Nephron progenitor cell (in vitro differentiated cells): ENCODE measurements at places on chromosomes 1 and 21.

DNA sequence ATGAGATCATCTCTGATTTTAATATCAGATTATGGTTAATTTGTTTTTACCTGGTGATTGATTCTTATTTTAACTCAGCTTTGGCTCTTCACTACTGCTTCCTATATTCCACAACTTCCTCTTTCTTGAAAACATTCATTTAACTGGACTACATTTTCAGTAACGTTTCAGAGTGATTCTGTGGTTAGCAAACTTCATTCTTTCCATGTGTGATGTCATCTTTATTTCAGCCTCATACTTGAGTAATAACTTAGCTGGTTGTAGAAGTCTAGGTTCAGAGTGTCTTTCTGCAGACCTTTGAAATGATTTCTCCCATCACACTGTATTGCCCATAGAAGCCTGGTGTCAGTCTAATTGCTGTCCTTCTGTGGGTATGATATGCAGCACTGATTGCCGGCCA, 36.0 kb upstream of the SLC35F3 start:
- no peak for DNase-seq

- no peak for DNase-seq
These were observed 26.2 kb upstream of the TADA1 start for GRCh38 chr1:166902279-166902678.

- no peak for DNase-seq
These were observed 51.6 kb downstream of the SMYD3 start for GRCh38 chr1:246455476-246455875.

DNA sequence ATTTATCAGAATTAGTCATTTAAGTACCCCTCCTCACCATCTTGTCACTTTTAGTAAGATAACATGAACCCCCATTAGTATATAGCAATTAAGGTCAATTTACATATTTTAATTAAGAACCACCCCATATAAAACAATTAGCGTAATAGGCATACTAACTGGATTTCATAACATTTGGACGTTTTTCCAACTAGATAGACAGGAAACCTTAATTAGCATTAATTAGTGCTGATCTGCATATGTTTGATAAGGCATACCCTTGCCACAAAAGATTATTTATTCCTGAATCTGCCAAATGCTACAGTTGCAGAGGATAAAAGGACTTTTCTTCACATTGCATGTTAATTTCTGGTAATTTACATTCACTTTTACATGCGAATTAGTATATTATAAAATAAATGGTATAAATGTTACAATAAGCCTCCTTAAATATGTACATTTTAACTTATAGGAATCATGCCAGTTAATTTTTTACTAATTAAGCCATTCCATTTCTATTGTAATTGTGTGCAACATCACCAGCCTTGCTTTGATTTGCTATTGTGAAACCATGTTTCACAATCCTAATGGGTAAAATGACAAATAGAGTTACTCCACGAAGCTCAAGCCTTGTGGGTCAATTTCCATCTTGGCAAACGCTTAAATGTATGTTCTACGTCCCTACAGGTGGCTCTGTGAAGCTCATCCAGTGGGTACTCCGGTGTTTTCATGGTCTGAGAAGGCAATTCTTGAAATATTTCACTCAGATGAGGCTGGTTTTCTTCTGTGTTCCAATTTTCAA, 469.6 kb downstream of the DPYD start:
- no peak for DNase-seq

GRCh38 chr1:14270821-14271220, 327.7 kb upstream of the KAZN start:
- DNase-seq, result no peak

GRCh38 chr1:244896550-244896949, 32.2 kb upstream of the HNRNPU start:
- DNase-seq, result no peak

DNA sequence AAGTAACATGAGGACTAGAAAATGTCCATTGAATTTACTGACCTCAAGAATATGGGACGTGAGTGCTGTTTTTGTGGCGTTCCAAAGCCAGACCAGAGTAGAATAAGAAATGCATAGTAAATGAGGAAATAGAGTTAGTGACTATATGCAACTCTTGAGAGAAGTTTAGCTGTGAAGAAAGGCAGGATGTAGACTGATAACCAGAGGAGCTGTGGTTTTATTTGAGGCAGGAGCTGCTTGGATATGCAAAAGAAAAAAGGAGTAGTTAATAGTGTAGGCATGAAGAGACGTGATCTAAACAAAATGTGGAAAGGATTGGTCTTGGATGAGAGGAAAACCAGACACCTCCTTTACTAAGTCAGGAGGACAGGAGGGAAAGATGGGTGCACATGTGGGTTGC, 28.2 kb downstream of the DNAH14 start:
- DNase-seq, result no peak

GRCh38 chr1:94142022-94142421, 21.1 kb upstream of the ABCA4 start:
- no peak for DNase-seq

DNA sequence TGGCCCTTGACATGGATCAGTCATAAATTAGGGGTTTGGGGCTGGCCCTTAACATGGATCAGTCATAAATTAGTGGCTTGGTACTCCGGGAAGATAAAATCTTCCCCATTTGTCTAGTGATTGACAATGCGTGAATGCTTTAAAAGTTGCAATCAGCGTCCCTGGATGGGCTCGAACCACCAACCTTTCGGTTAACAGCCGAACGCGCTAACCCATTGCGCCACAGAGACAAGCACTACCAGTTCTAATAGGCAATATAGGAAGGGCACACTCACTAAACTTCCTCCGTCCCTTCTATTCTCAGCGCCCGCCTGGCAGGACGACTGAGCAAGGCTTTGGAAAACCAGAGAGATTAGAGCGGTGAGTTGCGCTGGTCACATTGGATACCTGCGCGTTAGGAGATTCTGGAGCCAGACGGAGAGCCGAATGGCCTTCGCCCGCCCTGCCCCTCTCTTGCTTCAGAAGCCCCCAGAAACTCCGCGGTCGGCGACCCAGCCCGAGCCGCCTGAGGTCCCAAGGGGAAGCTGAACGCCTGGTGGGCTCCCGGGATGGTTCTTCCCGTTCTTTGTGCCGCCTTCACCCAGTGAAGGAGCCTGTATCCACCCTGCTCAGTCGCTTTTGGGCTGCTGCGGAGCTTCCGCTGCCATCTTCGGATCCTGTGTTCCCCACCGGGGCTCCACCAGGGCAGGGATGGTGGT, 235.9 kb downstream of the FAM72C start:
- DNase-seq, result no peak

DNA sequence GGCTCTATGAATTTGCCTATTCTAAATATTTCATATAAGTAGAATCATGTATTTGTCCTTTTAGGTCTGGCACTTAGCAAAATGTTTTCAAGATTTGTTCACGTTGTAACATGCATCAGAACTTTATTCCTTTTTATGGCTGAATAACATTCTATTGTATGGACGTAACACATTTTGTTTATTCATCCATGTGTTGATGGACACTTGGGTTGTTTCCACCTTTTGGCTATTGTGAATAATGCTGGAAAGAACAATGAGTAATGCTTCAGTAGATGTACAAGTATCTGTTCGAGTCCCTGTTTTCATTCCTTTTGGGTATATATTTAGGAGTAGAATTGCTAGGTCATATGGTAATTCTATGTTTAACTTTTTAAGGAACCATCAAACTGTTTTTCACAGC, 24.7 kb downstream of the SLC35A3 start:
- DNase-seq, result no peak

GRCh38 chr21:18449605-18450550, 46.3 kb upstream of the TMPRSS15 start:
- no peak for DNase-seq

DNA sequence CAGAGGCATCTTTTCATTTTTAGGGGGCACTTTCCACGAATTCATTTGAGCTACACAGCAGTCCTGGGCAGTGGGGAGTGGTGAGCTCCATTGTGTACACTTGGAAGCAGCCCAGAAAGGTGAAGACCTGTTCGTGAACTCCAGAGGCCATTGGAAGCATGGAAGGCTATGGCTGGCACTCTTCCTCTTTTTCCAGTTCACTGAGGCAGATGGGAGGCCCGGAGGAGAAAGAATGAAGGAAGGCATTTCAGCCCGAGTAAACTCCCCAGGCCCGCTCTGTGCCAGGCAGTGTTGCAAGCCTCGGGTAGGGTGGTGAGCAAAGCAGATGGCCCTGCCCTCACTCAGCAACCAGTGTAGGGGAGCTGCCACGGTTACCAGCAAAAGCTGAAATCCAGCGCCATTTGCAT, 673 bp upstream of the DHCR24 start:
- no peak for DNase-seq

DNA sequence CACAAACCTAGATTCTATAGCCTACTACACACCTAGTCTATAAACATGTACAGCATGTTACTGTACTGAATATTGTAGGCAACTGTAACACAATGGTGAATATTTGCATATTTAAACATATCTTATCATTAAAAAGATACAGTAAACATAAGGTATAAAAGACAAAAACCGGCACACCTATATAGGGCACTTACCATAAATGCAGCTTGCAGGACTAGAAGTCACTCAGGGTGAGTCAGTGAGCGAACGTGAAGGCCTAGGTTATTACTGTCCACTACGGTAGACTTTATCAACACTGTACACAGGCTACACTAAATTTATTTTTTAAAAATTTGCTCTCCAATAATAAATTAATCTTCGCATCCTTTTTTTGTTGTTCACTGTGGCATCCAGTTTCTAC, 13.3 kb downstream of the PSMG1 start:
- DNase-seq, result no peak

DNA sequence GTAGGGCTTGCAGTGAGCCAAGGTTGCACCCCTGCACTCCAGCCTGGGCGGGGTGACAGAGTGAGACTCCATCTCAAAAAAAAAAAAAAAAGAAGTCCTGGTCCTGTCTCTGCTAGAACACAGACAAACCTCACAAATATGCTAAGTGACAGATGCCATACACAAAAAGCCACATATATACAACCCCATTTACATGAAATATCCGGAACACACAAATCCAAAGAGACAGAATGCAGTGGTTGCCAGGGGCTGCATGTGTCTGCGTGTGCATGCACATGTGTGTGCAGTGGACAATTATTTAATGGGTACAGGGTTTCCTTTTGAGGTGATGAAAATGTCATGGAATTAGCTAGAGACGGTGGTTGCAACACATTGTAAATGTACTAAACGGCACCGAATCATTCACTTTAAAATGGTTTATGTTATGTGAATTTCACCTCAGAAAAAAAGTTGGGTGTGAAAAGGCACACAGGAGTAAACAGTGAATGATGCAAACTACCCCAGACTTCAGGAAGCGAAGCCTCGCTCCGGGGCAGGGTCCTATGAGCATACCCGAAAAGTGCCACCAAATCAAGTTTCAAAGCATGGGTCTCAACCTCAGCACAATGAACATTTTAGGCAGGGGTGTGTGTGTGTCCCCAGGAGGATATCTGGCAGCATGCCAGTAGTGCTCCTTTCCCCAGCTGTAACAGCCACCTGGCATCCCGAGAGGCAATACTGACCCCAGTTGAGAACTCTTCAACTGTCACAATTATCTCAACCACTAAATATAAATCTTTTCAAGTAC, 48.3 kb downstream of the GNB1 start:
- DNase-seq, result no peak

DNA sequence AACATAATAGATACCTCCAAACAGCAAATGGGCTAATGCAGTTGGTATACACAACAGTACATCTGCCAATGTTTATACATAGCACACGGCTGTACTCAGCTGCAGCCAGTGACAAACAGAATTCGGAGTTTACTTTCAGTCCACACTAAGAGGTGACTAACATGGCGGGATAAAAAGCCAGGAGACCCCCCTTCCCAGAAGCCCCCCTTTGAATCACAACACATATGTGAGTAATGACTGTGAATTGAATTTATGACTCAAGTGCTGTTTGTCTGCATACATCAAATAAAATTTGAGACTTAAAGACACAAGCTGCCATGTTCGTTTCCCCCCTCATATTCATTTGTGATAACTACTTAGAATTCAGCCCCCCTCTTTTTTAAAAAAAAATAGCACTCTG, 113.2 kb downstream of the RUNX1 start:
- DNase-seq, result no peak

DNA sequence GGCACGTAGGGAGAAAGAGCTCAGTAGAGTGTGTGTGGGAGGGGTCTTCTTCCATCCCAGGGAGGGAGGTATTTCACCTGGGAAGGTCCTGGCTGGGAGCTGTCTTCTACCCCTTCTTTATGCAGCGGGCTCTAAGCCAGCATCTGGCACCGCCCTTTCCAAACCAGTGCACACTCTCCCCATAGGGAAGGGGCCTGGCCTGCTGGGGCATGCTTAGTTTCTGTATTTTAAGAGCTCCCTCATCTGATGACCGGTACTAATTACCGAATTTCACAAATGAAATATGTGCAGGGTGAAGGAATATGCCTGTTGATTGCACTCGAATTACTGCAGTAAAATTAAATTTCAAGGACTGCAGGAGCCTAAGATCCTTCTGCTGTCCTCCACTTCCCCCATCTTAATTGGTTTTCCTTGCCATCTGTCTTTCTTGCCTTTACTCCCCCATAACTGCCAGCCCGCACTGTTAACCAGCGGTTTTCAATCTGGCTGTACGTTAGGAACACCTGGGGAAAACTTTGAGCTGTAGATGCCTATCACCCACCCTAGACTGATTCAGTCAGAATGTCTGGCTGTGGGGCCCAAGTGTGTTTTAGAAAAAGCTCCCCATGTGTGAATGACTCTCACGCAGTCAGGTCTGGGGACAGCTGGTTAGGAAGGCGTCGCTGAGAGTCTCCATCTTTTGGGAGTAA, 20.1 kb downstream of the GALNT2 start:
- no peak for DNase-seq

DNA sequence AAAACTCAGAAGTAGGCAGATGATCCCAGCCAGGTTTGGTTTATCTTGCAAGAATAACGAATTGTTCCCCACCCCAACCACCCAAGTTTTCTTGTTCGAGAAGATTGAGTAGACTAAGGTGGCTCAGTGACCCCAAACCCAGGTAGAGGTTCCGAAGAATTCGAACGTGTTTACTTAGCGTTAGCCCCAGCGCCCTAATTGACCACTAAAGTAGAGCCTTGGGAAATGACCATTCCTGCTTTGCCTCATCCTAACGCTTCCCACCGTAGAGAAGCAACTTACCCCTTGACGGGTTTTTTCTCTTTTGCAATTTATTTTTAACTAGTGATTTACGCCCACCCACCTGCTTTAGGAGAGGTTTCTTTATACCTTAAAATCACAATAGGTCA, 870 bp downstream of the FBXO28 start:
- DNase-seq, result no peak

DNA sequence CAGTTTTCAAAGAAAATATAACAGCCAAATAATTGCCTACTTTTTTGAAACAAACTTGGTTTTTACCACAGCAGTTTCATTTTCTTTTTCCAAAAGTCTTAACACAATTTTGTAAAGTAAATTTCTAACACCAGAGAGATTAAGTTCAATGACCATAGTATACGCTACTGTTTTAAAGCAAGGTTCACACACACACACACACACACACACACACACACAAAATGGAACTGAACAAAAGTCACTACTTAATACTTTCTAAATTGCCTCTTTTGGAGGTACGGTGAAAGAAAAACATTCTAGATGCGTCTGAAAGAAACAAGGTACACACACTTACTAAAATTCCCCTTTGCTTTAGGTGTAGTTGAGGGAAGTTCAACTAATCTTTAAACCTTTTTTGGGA, 30.1 kb downstream of the C21orf91 start:
- DNase-seq, result no peak

GRCh38 chr1:21546122-21546825, 37.1 kb downstream of the ALPL start:
- DNase-seq, result no peak

- no peak for DNase-seq
These were observed 170.3 kb downstream of the RGS7 start for GRCh38 chr1:241186716-241187115.

- no peak for DNase-seq
These were observed 4.4 kb upstream of the ACTRT2 start for GRCh38 chr1:3016641-3017439.

- no peak for DNase-seq
These were observed 142.6 kb downstream of the PSMG1 start for GRCh38 chr21:39040494-39041110.
